GM04503 (cell line): ENCODE measurements at places on chromosomes 5 and 9.

GRCh38 chr5:170757182-170757601 lies 26.3 kb upstream of the GABRP start:
- no peak for DNase-seq

DNA sequence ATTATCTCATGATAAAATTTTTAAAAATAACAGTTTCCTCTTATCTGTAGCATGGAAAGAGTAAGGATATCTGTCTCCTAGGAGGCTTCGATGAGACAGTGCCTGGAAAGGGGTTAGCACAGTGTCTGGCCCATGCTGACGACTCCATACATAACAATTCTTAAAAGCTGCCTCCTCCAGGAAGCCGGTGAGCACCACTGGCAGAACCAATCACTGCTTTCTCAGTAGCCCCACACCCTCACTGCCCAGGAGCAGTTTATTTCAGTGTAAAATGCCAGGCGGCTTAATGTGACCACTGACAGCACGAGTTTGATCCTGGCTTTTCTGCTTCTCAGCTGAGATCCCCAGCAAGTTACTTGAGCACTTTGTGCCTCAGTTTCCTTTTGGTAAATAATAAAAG lies 1.2 kb upstream of the NIPAL4 start:
- DNase-seq, result no peak

DNA sequence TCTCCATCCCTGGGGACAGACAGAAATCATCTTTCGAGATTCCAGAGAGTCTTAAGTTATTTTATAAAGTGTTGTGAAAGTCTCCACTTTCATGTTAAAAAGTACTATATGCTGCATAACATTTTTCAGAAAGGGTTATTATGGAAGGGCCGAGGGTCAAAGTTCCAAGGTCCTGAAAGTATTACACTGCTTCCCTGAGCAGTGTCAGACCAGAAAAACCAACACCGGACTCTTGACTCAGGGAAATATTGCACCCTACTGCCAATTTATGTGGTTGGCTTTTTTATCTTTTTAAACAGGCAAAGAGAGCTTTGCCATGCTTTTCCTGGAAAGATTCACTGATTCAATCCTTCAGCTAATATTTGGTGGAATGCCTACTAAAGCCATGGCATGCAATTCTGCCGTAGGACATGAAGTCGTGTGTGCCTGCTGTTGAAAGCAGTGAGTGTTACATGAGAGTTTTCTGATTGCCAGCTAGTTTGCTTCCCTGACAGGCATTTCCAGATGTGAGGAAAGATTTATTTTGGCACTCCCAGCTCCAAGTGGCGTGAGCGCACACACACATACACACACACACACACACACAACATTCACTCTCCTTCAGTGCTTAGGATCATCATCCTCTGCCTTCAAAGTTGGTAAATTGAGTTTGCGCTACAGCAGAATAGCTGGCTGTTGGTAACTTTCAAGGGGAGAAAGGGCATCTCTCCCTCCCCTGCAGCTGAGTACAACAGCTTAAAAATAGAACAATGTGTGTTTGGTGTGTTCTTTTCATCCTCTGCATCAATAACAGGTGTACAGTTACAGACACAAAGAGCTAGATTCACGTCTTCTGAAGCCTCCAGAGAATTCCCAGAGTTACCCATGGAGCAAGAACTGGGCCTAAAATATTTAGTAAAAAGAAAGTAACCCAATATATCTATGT lies 45.6 kb downstream of the SLC1A3 start:
- DNase-seq, result no peak

GRCh38 chr9:129291041-129291501 lies 113.0 kb upstream of the IER5L start:
- no peak for DNase-seq

GRCh38 chr5:107068782-107069181 lies 602.0 kb downstream of the EFNA5 start:
- DNase-seq, result no peak

DNA sequence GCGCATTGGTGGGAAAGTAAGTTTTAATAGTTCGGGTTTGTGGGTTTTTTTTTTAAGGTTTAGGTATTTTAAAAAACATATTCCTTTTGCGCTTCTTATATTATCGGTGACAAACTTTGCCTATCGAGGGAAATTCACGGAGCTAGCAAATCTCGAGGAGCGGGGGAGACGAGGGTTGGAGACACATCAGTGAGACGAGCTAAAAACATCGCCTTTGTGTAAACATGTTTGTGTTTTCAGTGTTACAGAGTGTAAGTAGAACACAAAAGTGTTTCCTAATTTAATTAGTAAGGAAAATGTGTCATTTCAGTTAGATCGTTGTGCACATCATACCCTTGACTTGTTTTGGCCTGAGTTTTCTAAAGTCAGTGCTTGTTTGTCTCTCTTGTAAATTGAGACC lies 945 bp downstream of the BTF3 start:
- no peak for DNase-seq

DNA sequence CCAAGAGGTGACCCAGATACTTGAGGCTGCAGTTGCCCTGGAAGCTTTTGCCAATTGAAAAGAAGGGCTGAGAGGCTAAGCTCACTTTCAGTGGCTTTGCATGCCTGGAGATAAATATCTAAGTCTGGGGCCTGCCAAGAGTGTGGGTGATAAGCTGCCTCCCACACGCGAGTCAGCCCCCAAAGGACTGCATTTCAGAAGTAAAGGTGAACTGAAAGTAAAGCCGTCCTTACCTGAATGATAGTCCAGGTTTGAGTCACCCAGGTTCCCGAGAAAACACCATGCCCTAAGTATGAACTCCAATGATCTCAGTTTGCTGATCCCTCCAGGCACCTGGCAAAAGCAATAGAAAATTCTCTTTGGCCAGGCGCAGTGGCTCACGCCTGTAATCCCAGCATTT lies 22.5 kb upstream of the N4BP3 start:
- no peak for DNase-seq

- no peak for DNase-seq
Measured at GRCh38 chr5:96316017-96316416, 117.0 kb downstream of the PCSK1 start.

GRCh38 chr5:143192191-143192900 lies 211.1 kb downstream of the NR3C1 start:
- DNase-seq, result no peak

- no peak for DNase-seq
Measured at GRCh38 chr9:133060417-133060841, 1.4 kb upstream of the CEL start.

DNA sequence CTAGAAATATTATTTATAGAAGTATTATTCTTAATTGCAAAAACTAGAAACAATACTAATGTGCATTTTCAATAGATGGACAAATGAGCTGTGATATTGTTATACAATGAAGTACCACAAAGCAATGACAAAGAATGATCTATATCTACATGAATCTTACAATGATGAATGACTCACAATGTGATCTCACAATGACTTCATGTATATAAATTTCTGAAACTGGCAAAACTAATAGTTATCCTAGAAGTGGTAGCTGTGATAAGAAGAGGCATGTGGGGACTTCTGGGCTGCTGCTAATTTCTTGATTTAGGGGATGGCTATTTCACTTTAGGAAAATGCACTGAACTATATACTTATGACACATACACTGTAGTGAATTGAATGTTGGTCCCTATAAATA lies 396.0 kb upstream of the ZNF608 start:
- no peak for DNase-seq

DNA sequence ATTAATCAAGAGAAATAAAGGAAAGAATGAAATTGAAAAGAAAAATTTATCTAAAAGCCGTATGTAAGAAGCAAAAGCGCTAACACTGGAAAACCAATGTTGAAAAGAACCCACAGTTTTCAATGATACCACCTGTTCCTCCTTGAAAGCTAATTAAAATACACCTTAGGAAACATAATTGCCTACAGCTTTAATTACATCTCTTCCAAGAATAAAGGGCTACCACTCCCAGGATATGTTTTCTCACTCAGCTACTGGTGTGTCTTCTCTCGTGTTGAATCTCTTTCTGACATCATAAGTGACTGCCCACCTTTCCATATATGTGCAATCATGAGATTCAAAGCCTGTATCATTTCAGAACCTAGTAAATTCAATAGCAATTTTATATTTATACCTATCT lies 880.6 kb upstream of the DMAC1 start:
- no peak for DNase-seq

DNA sequence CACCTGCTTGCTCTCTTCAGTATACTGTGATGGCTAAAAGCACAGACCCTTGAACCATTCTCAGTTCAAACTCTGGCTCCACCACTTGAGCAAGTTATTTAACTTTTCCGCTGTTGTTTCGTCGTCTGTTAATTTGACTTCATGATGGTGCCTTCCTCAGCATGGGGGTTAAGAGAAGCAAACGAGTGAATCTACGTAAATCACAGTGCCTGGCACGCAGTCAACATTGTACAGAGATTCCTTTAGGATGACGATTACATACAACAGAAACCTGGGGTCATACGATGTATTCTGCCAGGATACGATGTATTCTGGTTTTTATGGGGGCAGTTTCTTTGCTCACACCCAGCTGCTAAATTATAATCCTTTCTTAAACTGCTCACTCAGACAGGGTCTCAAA lies 515.6 kb downstream of the CCDC171 start:
- no peak for DNase-seq

DNA sequence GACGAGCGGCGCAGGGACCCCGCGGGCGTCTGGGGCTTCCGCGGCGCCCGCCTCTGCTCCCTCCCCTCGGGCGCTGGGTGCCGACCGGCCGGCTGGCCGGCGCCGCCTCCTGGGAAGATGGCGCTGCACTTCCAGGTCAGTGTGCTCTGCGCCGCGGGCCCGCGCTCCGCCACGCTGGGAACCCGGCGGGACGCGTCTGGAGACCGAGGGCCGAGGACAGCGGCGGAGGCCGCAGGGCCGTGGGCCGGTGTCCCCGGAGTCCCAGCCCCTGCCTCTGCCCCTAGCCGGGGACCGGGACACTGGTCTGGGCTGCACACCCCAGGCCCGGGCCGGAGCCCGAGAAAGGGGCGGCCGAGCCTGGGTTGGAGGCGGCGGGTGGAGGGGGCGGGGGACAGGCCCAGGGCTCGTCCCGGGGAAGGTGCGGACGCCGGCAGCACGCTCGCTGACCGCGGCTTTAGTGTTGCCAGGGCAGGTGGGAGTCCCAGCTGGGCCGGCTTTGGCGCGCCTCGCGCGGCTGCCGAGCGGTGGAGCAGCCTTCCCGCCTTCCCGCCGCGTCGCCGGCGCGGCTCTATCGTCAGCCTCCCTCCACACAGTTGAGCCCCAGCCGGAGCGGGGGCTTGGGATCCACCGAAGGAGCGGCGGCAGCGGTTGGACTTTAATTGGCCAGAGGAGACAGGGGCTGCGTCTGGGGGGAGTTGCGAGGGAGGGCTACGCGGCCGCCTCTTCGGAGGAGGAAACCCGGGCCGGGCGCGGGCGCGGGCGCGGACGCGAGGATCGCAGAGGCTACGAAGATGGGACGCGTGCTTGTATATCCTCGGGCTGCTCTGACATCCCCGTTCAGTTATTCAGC lies at the start of gene RANBP17:
RANBP17 (plus strand) TSS at position 102 of the 850 bp plus-strand sequence.
- DNase-seq, result no peak

DNA sequence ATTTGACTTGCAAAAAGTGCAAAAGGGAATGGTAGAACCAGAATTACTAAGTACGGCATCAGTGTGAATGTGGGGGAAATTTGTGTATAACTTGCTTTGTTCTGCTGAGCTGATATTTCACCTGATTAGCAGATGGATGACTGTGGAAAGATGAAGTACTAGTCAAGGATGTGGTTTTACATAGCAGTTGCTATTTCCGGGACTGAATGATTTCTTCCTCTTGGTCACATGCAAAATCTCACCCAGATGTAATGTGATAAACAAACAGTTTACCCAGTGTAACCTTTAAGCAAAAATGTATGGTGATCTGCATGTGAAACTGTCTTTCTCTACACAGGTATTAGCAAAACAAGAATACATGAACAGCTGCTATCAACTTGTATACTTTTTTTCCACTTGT lies 46.1 kb downstream of the DCP2 start:
- no peak for DNase-seq

GRCh38 chr5:92353107-92354030 lies 970.3 kb upstream of the ARRDC3 start:
- peak; percentile 67 for DNase-seq
